Right lung (tissue), 10 donors: ENCODE measurements at places on chromosomes 7 and 10. TPM values are rescaled to one million over a fixed set of nuclear protein-coding genes. Genes with fewer than 3 reads are reported as not detected.

INA gene
- polyA plus RNA-seq = 0.52 TPM

TAC1 gene
- not detected for polyA plus RNA-seq

ANXA8L1 gene
- polyA plus RNA-seq = 0.19 TPM

SAMD8 gene
- 14.3 TPM for polyA plus RNA-seq

NXPH1 gene
- polyA plus RNA-seq = not detected

SPDYE5 gene
- 4.3 TPM for polyA plus RNA-seq

SH2D4B gene
- polyA plus RNA-seq = 0.22 TPM

DPCD gene
- 34.0 TPM for polyA plus RNA-seq

SUFU gene
- polyA plus RNA-seq = 29.7 TPM

RPEL1 gene
- polyA plus RNA-seq = 0.09 TPM

PRSS1 gene
- polyA plus RNA-seq = not detected

ZPBP gene
- 0.19 TPM for polyA plus RNA-seq

OR6V1 gene
- polyA plus RNA-seq = not detected

C10orf143 gene
- polyA plus RNA-seq = 5.8 TPM

MLXIPL gene
- 1.7 TPM for polyA plus RNA-seq

EEPD1 gene
- 13.8 TPM for polyA plus RNA-seq

ADARB2 gene
- polyA plus RNA-seq = 0.69 TPM

CFAP46 gene
- 3.1 TPM for polyA plus RNA-seq

WEE2 gene
- 0.26 TPM for polyA plus RNA-seq

GPR146 gene
- 4.6 TPM for polyA plus RNA-seq

ZNF503 gene
- 49.6 TPM for polyA plus RNA-seq

CABCOCO1 gene
- 6.4 TPM for polyA plus RNA-seq

HOXA13 gene
- polyA plus RNA-seq = not detected

SPDYE2B gene
- polyA plus RNA-seq = 2.0 TPM

SNX10 gene
- polyA plus RNA-seq = 16.1 TPM

GNAI1 gene
- polyA plus RNA-seq = 150 TPM

TMEM243 gene
- 75.9 TPM for polyA plus RNA-seq

MINDY4 gene
- polyA plus RNA-seq = 17.7 TPM

PON3 gene
- 11.9 TPM for polyA plus RNA-seq

MOGAT3 gene
- polyA plus RNA-seq = not detected

MYL10 gene
- polyA plus RNA-seq = 0.40 TPM

UCN3 gene
- polyA plus RNA-seq = 1.1 TPM

HELLS gene
- 35.0 TPM for polyA plus RNA-seq

OPN4 gene
- polyA plus RNA-seq = not detected

CLCN1 gene
- polyA plus RNA-seq = not detected

VSTM2A gene
- polyA plus RNA-seq = 0.08 TPM
